Stimulated activated CD4-positive, alpha-beta T cell treated with anti-CD3 and anti-CD28 coated beads, Interleukin-15, amount 100 ng/mL, for 1 hour (primary cell): ENCODE measurements at places on chromosomes 6 and 20.

DNA sequence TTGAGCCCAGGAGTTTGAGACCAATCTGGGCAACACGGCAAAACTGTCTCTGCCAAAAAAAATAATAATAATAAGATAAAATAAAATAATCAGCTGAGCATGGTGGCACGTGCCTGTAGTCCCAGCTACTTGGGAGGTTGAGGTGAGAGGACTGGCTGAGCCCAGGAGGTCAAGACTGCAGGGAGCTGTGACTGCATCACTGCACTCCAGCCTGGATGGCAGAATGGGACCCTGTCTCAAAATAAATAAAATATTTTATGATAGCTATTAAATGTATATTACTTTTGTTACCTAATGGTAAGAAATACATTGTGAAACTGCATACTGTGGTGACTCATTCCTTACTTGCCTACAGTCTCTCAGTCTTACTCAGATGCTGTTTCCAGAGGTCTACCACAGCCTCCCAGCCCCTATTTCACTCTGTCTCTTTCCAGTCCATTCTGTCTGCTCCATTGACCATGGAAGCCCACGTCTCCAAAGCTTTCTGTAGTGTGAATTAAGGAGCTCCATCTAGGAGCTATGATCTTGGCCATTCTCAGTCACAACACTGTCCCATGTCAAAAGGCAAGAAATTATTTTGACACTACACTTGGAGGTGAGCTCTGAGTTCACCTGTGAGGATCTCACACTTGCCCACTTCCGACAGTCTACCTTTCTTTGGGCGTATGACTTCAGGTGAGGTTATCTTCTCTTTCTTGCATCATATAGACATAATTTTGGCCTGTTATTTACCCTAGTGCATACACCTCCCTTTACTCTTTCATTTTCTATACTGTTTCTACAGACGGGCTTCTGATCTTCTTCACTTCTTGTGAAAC lies 22.4 kb upstream of the SNX9 start:
- no peak for DNase-seq

DNA sequence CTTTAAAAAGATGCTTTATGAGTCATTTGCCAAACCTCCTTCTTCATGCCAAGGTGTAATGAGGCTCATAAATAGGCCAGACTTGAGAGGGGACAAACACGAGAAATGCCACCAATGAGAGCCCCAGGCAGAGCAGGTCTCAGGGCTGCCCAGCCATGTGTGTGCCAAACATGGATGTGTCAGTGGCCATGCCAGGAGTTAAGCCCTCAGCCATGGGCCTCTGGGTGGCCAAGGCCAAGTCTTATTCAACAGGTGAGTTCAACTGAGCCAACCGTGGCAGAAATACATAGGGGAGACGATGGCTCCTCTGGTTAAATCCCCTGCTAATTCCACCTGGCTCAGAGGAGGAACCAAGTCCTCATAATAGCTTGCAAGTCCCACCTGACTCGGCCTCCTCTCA lies 358.8 kb downstream of the PREX1 start:
- DNase-seq = no peak

DNA sequence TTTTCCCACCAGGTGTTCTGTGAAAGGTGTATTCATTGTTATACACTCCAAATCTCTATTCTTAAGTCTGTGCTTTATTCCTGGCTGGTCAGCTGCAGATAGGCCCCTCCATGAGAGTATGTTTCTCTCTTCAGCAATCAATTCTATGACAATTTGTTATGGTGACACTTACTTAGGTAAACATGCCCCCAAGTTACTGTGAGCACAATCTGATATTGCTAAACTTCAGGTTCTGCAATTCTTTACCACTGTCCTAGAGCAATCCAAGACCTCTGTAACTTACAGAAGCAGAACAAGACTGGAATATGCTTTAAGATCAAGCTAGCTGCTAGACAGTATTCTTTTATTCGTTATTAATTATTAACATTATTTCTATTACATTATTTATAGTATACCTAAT lies 391.9 kb downstream of the FRK start:
- DNase-seq = no peak

- no peak for DNase-seq
These were observed 9.6 kb downstream of the DYNLRB1 start for GRCh38 chr20:34525709-34526416.

DNA sequence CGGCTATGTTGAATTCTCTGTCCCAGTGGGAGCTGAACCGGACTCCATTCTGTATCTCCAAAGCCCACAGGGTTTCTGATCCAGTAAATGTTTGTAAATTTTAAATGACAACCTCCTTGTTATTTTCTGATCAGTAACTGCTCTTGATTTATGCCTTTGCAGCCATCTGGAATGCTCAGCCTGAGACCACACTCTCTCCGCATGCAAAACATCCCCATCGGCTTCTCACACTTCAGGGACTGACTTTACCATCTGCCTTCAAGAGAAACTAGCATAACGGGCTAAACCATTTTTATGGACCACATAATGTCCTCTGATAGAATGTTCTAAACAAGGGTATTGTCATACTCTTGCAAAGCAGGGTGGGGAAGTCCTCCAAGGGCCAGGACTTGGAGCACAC lies 94.5 kb upstream of the FOXQ1 start:
- DNase-seq = no peak

DNA sequence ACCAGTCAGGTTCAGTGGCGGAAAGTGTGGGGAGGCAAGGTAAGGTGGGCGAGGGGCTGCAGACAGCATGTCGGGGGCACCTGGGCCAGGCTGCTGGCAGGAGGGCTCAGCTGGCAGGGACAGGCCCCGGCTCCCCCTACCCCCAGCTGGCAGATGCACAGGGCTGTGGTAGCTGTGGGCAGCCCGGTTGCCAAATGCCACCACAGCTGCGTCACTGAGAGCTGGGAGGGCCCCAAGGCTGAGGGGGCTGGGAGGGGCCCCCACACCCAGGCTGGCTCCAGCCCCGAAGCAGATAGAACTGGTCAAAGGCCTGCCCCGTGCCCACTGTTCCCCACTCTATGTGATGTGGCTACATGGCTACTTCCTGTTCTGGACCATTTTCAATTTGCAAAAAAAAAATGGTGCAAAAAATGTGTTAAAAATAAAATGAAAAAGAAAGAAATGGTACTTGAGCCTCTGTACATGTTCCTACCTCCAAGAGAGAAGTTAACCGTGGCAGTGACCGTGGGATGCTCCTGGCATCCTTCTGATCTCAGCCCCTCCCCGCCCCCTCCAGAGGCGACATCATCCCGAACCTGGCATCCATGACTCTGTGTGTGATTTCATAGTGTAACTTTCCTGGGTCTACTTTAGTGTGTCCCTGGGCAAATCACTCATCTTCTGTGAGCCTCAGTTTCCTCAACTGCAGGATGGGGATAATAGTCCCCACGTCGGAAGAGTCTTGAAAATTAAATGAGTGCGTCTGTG lies 64.4 kb downstream of the UBE2V1 start:
- DNase-seq = no peak

GRCh38 chr20:61682996-61683681 lies 382.5 kb downstream of the TAF4 start:
- DNase-seq = no peak

DNA sequence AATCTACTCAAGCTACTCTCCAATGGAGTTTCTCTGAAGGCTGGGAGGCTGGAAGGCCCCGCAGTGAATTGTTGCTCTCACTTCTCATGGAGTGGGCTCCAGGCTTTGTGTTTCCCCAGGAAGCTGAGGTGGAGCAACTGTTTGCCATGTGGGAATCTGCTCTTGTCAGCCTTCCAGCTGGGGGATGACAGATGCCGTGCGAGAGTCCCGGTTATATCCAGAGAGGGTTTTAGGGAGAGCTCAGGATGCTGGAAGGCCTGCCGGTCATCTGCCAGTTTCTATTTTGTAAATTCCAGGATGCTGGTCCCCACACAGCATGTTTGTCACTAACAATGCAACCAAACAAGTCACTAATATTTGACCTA lies 98.2 kb upstream of the NAA20 start:
- DNase-seq = no peak
